ENCODE measurements at places on chromosomes 5 and 9. TPM values are rescaled to one million over a fixed set of nuclear protein-coding genes. Genes with fewer than 3 reads are reported as not detected.

GRCh38 chr5:134545070-134545868 lies 19.8 kb downstream of the JADE2 start:
- H3K36me3 ChIP-seq, result no peaks in the 10 kb centered on the region
- peaks cover 4% of the 10 kb centered on the region for H3K4me1 ChIP-seq
- peak overlapping the region; percentile 58 for H3K27ac ChIP-seq
- peak; percentile 89 for DNase-seq

DNA sequence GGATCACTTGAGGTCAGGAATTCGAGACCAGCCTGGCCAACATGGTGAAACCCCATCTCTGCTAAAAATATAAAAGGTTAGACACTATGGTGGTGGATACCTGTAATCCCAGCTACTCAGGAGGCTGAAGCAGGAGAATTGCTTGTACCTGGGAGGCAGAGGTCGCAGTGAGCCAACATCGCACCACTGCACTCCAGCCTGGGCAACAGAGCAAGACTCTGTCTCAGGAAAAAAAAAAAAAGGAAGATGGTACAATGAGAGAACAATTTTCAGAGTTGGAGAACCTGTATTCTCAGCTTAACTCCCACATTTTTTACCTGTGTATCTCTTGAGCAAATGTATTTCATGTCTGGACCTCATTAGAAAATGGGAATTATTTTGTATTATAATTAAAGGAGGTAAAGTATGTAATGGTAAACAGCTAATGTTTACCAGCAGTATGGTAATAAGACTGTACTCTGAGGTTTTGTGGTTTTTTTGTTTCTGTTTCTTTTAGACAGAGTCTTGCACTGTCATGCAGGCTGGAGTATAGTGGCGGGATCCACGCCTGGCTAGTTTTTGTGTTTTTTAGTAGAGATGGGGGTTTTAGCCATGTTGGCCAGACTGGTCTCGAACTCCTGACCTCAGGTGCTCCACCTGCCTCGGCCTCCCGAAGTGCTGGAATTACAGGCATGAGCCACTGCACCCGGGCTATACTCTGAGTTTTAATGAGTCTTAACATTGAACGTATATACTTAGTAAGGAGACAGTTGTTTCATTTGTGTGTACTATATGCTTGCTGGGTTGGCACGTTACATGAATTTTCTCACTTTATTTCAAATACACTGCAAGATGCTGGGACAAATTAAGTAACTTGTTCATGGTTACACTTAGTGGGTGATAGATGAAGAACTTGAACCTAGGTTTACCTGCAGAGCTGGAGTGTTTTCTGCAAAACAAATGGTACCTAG lies 16.2 kb downstream of the UHRF2 start:
- no peak overlapping the region for H3K4me3 ChIP-seq
- peaks cover 5% of the 10 kb centered on the region for H3K4me1 ChIP-seq
- H3K27ac ChIP-seq, result no peak overlapping the region
- no peaks in the 10 kb centered on the region for H3K27me3 ChIP-seq
- DNase-seq, result no peak
- H3K36me3 ChIP-seq, result no peaks in the 10 kb centered on the region

DNA sequence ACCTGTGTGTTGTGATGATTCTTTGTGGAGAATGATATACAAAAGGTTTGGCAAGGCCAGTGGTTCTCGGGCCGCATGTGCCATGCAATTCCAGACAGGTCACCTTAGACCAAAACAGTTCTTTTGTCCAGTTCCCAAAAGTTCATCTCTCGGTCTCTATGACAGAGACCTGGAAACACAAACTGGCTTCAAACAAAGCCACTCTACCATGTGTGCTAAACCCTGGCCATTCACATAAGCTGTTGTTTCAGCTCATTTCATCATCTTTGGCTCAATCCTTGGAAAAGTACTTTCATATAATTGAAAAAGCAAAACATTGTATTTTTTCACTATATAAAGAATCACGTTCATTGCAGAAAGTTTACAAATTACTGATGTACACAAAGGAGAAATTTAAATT lies 210.5 kb upstream of the SEMA6A start:
- DNase-seq, result no peak
- H3K27me3 ChIP-seq, result no peaks in the 10 kb centered on the region
- H3K4me1 ChIP-seq, result no peaks in the 10 kb centered on the region
- no peaks in the 10 kb centered on the region for H3K36me3 ChIP-seq

- no peak overlapping the region for H3K4me3 ChIP-seq
- no peak overlapping the region for H3K27ac ChIP-seq
- H3K36me3 ChIP-seq, result no peaks in the 10 kb centered on the region
Measured at GRCh38 chr5:61010467-61011454, 65.8 kb downstream of the NDUFAF2 start.

- H3K27ac ChIP-seq, result no peak overlapping the region
- no peak overlapping the region for H3K4me3 ChIP-seq
- H3K4me1 ChIP-seq, result no peaks in the 10 kb centered on the region
- H3K36me3 ChIP-seq, result no peaks in the 10 kb centered on the region
- no peaks in the 10 kb centered on the region for H3K27me3 ChIP-seq
Measured at GRCh38 chr9:19156805-19157204, 29.5 kb upstream of the PLIN2 start.

Gene BHMT
- polyA plus RNA-seq, result 2.3 TPM

Gene SH3RF2
- polyA plus RNA-seq, result 12.9 TPM

Gene TMEM215
- not detected for polyA plus RNA-seq

Gene LECT2
- polyA plus RNA-seq, result not detected

Gene EGFLAM
- 4.6 TPM for polyA plus RNA-seq
